Stimulated activated CD4-positive, alpha-beta T cell treated with anti-CD3 and anti-CD28 coated beads, Interleukin-12 subunit alpha, Interleukin-12 subunit beta, amount 100 ng/mL, for 24 hours (primary cell): ENCODE measurements at places on chromosomes 2 and 18.

GRCh38 chr2:11077411-11077810 is 77.9 kb upstream of the SLC66A3 start:
- DNase-seq = no peak

DNA sequence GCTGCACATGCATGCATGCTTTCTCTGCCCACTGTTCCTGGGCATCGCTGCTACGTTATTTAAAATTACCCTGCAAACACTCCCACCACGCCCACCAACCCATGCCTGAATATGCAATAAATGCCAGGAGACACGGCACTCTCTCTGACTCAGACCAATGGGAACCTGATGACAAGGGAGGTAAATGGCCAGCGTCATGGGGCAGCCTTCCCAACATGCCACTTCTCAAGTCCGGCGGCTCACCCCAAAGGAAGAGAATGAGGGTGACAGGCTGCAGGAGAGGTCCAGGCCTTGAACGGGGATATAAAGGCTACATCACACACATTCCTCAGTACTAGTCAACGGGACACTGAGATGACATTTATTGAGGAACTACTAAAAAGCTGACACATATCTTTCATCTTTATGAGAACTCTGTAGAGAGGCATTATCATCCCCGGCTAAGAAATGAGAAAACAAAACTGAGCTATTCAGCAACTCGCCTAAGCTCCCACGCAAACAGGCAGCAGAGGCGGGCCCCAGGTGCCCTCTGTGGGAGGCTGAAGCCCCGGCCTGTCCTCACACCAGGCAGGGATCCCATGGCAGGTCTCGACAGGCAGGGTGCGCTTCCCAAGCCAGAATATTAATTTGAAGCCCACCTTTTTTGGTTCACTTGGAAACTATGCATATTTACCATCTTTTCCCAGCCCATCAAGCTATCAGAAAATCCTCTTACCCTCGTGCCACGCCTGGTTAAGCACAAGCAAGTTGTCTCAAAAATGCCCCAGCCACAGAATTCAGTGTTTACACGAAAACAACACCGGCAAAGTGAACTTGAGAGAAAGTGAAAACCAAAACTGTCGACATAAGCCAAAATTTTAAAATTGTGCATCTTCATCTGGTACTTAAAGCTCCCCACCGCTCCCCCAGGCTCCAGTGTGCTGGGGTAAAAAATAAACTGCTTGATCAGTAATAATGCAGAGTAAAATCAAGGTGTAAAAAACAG is 166.3 kb downstream of the HDAC4 start:
- no peak for DNase-seq

- DNase-seq = no peak
Observed at GRCh38 chr2:240154606-240155005, 14.1 kb upstream of the OTOS start.

DNA sequence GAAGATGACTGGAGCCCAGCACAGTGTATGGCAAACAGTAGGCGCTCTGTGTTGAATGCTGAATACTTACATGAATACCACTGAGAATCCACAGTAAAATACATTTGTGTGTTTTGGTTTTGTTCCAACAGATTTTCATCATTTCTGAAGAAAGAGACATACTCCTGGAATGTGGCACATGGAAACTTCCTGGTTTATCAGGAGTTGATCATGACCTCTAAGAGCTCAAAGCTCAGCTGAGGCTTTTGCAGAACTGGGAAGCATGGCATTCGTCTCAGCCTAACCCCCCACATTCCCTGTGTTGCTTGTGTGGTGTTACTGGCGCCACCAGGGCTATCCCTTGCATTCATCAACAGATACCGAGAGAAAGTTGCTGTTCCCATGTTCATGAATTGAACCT is 316.9 kb upstream of the REV1 start:
- no peak for DNase-seq

- no peak for DNase-seq
Observed at GRCh38 chr2:144475044-144475443, 44.9 kb downstream of the ZEB2 start.

DNA sequence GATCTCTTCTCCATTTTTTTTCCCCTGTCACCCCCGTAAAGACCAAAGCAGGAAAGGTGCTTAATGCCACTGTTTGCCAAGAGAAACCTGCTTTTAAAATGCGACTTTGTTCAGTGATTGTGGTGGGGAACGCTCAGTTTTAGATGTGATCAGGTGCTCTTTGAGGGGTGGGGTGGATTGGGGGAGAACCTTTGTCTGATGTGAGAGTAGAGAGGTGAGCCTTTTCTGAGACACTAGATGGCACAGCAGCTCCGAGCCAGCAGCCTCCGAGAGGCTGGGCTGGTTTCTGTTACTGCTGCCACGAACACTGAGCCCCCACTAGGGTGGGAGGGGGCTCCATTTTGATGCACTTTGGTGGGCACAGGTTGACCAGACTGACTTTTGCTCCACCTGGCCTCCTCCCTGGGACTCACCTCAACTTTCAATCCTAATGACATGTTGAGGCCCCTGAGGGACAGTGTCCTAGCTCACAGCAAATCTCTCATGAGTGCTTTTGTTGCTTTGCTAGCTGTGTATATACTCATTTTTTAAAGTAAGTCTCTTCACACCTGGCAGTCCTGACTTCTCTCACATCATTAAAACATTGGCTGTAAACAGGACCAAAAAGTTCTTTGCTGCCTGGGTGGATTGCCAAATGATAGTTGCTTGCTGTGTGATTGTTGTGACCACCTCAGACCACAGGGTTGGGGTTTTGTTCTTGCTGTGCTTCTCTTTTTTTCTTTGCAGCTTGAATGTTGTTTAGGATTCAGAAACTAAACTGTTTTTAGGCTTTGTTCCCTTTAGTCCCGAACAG is 98.2 kb upstream of the MAP3K20 start:
- no peak for DNase-seq

DNA sequence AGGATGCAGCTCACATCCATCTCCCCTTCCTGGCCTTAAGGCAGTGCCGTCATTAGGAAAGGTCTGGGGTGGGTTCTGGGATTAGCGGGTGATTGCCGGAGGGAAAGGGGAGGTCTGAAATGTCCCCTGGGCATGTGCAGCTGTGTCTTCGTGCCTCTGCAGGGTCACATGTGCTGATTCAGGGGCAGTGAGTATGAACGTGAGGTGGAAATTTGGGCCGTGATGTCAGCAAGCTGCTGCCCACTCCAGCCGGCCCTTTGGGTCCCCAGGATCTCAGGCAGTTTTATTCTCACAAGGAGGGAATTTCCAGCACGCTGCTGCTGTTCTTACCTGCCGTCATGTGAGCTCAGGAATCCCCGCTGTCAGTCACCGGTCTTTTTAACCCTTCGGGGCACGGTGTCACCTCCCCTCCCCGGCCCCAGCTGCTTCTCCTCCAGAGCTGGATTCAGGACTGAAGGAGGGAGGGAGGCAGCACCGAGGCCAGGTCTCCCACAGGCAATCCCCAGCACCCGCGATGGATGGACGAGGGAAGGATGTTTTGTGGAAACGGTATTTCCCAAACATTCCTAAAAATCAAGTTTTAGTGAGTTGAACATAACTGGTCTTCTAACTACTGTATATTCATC is 23.5 kb downstream of the GPR35 start:
- no peak for DNase-seq

GRCh38 chr2:38264396-38265221 is 112.5 kb downstream of the ATL2 start:
- no peak for DNase-seq

GRCh38 chr2:28234807-28235206 is 157.9 kb upstream of the FOSL2 start:
- DNase-seq = no peak

DNA sequence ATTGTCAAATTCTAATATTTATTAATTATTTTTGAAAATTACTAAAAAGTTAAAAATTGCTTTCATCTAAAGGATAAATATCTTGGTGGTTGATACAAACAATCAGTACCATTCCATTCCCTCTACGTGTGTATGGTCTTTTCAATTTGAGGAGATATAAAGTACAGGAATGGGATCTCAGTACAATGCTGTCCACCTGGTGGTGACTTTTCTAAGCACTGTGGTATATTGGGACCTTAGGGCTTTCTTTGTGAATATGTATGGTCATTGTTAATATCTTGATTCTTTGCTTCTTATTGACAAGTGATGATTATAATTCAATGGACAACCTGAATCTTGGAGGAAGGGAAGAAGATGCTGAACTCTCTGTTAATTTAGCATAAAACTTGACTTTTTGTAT is 83.1 kb downstream of the NBEAL1 start:
- no peak for DNase-seq

DNA sequence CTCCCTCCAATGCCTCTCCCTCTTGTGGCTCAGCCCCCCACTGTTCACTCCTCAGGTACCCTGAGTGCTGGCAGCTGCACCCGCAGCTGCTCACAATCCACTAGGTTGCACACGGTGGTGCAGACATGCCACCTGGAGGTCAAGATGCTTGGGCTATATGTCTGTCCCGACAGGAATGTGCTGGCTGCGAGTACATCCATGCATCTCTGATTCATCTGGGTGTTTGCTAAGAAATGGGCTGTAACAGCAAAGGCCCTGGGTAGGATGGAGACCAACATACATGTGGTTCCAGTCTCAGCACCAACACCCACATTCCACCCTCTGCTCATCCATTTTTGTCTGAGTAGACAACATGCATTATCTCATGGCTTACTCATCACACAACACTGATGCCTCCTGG is 31.3 kb downstream of the ANKMY1 start:
- DNase-seq = no peak

- no peak for DNase-seq
Observed at GRCh38 chr2:121595012-121595891, 54.0 kb downstream of the CLASP1 start.

DNA sequence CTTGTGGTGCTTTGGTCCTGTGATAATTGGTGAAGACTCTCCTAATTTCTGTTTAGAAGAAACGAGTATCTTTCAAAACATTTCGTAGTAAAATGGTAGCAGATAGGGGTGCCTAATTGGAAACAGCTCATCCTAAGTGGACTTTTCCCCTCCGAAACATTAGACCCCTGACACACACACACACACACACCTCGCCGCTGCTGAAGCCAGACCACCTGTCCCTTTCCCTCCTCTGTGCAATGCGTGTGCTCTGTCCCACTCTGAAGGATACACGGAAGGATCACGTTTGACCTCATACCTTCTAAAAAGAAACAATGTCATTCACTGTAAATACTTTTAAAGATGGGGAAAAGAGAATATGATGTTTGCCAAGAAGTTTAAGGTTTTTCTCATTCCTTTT is 36.2 kb upstream of the TMEM87B start:
- DNase-seq = no peak

GRCh38 chr18:62340996-62341395 is 15.9 kb downstream of the TNFRSF11A start:
- no peak for DNase-seq

- DNase-seq = no peak
Observed at GRCh38 chr2:16653799-16654198, 11.8 kb downstream of the CYRIA start.

- DNase-seq = no peak
Observed at GRCh38 chr2:129239141-129239540, 740.3 kb upstream of the RAB6C start.

DNA sequence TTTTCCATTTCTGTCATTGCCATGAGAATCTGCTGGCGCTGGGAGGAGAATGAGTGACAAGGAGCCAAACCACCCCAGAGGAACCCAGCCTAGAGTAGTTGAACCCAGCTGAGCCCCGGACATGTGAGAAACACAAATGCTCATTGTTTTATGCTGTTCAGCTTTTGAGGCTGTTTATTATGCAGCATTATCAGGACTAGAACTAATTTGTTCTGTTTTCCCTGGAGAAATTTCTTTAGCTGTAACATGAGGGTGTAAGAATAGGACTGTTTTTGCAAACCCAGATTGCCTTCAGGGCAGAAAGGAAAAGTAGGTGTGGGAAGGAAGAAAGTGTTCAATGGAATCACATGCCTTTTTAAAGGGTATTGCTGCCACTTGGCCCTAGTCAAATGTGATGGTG is 28.5 kb upstream of the DOCK10 start:
- DNase-seq = no peak

DNA sequence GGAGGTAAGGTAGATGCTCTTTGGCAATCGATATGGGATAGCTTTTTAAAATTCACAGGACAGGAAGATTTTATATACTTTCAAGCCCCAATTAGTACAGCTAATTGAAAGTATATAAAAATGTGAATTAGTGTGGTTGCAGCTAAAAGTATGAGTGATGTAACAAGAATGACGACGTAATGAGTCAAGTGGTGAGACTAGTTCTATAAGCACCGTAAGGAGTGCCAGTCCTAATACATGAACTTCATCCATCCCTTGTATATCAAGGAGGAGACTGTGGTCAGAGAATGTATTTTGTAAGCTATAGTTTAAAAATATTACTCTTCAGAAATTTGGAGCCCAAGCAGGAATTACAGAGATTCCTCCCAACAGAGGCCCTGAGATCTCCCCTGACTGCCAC is 25.8 kb downstream of the DNAJC27 start:
- no peak for DNase-seq

DNA sequence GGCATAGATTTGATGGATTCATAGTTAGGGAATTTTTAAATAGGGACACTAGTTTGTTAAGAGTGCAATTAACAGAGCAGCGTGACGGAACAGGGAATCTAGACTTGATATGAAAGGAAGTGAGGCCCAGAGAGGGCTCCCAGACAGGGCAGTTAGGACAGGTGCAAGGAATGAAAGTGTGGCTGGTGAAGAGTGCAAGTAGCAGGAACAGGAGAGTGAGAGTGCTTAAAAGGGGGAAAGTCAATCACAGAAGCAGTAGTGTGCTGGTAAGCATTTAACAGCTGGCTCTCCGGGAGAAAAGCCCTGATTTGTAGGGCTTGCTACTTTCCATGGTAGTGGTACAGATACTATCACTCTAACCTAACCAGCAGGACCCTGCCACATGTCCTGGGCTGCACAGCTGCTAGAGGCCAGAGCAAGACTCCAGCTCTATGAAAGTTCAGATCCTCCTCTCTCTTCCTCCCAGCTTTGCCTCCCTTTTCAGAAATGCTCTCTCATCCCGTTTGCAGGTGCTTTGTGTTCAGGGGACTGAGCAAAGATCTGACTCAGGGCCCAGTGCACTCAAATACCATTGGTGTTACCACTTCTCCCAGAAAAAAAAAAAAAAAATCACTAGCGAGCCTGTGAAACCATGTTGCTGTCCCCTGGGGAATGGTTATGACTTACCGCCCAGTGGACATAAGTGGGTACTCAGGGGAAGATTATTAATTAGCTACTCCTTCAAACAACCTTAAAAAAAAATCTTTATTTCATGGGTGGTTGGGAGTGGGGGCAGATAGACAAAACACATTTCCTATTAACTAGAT is 18.1 kb upstream of the GCFC2 start:
- no peak for DNase-seq

- DNase-seq = no peak
Observed at GRCh38 chr2:42804338-42804737, 12.0 kb upstream of the HAAO start.

GRCh38 chr2:70643715-70644114 is 90.1 kb upstream of the TGFA start:
- DNase-seq = no peak

DNA sequence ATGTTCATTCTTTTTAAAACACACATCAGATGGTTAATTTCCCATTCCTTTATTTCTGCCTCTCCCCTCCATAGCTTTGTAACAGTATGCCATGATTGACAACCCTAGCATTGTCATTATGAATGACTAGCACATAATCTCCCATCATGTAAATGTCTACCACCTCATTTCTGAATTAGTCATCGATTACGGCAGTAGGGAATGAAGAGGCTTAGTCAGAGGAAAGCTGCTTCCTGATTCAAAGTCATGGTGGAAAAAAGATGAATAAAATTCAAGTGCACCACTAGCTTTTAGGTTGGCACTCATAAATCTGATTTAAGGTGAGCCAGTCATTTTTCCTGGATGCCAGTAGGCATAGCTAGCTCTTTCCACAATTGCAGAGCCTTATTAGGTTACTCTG is 19.1 kb upstream of the ACMSD start:
- DNase-seq = no peak

- DNase-seq = no peak
Observed at GRCh38 chr2:173716458-173717052, 248.6 kb downstream of the SP3 start.
